ENCODE measurements at places on chromosomes 11 and 22.

- no peak for DNase-seq
These were observed 150.2 kb downstream of the SNX19 start for GRCh38 chr11:130765951-130766649.

DNA sequence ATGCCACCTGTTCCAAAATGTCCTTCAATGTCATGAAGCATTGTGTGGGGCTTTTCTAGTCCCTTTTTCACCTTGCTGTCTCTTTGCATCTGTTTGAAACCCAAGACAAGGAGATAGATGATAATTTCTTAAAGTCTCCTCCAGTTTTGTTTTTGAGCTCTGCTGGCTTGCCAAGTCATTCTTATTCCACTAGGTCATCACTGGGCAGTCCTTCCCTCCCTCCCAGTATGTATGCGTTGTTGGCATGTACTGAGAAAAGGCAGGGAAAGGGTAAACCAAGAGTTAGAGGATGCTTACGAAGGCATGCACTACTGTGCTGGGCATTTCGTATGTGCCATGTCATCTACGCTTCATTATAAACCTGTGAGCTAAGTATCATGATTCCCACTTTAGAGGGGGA, 78.6 kb downstream of the PARVA start:
- DNase-seq: no peak

DNA sequence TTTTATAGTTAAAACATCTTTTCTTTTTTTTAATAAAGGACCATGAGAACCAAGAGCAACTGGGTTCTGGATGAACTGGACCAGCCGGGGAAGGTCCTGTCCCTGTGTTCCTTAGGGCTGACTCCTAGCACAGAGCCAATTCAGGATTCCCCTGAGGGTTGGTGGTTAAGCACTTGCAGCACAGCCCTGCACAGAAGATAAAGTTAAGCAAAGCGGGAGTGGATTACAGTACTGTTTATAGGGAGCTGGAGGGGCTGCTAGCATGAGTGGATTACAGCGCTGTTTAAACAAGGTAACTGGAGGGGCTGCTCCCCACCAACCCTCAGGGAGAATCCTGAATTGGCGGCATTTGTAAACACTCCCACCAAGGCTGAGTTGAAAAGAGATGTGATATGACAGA, 90.6 kb downstream of the CELSR1 start:
- DNase-seq: no peak

- DNase-seq: no peak
These were observed 51.9 kb upstream of the MN1 start for GRCh38 chr22:27853424-27853823.

Data from activated CD8-positive, alpha-beta memory T cell treated with anti-CD3 and anti-CD28 coated beads for 1 hour (primary cell).